ENCODE measurements at places on chromosomes 1 and 21. TPM values are rescaled to one million over a fixed set of nuclear protein-coding genes. Genes with fewer than 3 reads are reported as not detected.
A peak's percentile ranks its signal among the peaks of the same experiment; 100 is the strongest.

GRCh38 chr21:37737996-37738395 lies 178.3 kb downstream of the KCNJ6 start:
- no peak overlapping the region for H3K4me3 ChIP-seq
- no peaks in the 10 kb centered on the region for H3K36me3 ChIP-seq
- no peak overlapping the region for H3K27ac ChIP-seq
- no peak for DNase-seq

DNA sequence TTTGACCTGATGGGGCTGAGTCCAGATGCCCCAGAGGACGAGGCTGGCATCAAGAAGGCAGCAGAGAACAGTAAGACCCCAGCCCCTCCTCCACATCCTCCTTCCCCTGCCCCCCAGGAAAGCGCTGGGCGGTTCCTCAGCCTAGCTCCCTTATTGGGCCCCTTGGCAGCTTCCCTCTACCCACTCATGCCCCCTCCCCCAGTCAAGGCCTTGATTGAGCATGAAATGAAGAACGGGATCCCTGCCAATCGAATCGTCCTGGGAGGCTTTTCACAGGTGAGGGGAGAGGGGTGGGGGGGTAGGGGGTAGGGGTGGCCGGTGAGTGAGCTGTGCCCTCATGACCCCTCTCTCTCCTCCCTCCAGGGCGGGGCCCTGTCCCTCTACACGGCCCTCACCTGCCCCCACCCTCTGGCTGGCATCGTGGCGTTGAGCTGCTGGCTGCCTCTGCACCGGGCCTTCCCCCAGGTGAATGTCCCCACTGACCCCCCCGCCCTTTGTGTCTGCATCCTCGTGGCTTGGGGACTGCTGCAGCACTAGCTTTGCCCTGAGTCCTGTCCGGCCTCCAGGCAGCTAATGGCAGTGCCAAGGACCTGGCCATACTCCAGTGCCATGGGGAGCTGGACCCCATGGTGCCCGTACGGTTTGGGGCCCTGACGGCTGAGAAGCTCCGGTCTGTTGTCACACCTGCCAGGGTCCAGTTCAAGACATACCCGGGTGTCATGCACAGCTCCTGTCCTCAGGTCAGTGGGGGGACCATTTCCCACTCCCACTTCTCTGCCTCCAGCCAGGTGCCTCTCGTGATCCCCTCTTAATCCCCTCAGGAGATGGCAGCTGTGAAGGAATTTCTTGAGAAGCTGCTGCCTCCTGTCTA lies 3.2 kb downstream of the LYPLA2 start:
- peaks cover 16% of the 10 kb centered on the region for H3K36me3 ChIP-seq
- no peaks in the 10 kb centered on the region for H3K27me3 ChIP-seq
- no peak for DNase-seq
- H3K27ac ChIP-seq, result no peak overlapping the region

Gene OR2T8
- total RNA-seq, result not detected

GRCh38 chr21:42777064-42777756 lies 102.1 kb downstream of the WDR4 start:
- no peaks in the 10 kb centered on the region for H3K36me3 ChIP-seq
- no peak overlapping the region for H3K27ac ChIP-seq
- peak; percentile 5 for DNase-seq
- no peak overlapping the region for H3K4me3 ChIP-seq
- H3K27me3 ChIP-seq, result peaks cover 4% of the 10 kb centered on the region

Gene NFIA
- total RNA-seq, result 0.29 TPM

GRCh38 chr1:95058974-95059373 lies 13.8 kb downstream of the ALG14 start:
- no peaks in the 10 kb centered on the region for H3K27me3 ChIP-seq
- no peaks in the 10 kb centered on the region for H3K4me1 ChIP-seq
- H3K27ac ChIP-seq, result no peak overlapping the region
- no peak overlapping the region for H3K4me3 ChIP-seq
- DNase-seq, result no peak

DNA sequence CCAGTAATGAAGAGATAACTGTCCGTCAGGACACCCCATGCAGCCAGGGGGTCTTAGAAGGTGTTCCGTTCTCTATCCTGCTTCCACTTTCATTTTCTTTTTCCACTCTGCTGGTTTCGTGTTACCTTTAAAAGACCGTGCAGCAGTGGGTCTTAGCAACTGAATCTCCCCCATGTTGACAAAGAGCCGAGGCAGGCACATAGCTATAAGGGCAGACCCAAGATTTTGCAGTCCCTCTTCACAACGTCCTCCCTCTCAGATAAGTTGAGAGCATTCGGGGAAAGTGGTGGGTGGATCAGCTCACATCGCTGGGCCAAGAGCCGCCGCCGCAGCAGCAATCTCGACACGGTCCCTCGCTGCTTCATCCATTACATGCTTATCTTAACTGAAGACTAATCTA lies 355.5 kb downstream of the LMO4 start:
- no peaks in the 10 kb centered on the region for H3K36me3 ChIP-seq
- H3K4me1 ChIP-seq, result no peaks in the 10 kb centered on the region
- H3K27me3 ChIP-seq, result no peaks in the 10 kb centered on the region
- H3K4me3 ChIP-seq, result no peak overlapping the region
- H3K27ac ChIP-seq, result no peak overlapping the region
- DNase-seq, result no peak

DNA sequence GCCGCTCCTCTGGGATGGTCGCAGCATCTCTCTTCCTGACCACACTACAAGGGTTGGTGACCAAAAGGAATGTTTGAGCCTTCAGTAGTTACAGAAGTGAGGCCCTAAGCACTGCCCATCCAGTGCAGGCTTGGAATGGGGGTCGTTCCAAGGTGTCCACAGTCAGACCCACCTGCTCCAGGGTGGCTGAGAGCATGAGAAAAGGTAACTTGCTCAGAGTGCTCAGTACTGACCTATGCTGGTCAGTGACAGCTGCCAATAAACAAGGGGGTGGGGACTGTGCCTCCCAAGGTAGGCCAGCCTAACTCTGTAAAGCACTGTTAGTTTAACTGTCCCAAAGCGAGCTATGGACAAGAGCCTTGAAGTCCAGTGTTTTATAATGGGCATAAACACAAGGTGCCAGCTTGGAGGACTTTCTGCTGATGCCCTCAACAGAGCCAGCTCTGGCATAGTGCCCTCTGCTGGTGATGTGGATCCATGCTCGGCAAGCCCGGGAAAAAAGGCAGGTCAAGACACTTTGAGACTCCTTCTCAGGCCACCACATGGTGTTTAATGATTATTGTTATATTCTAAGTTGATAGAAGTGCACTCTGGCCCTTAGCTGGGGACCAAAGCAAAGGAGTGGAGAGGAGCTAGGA lies 78.1 kb upstream of the DNAH14 start:
- DNase-seq, result peak; percentile 41
- H3K27ac ChIP-seq, result no peak overlapping the region
- no peak overlapping the region for H3K4me3 ChIP-seq
- H3K4me1 ChIP-seq, result no peaks in the 10 kb centered on the region

DNA sequence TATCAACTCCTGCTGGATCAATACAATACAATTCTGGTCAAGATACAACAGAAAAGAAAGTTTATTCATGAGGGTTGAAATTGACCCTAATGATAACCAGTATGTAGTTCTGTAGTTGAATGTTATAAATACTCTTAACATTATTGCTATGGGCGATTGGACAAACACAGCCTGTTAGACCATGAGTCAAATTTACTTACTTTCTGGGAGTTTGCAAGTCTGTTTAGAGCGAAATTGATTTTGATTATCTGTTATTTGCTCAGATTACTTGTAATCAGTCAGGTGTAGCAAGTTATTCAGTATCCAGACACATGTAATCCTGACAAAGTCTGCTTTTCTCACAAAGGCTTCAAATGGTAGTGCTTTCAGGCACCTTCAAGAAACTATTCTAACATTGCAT lies 216.6 kb upstream of the B3GALT2 start:
- H3K4me3 ChIP-seq, result no peak overlapping the region
- no peak overlapping the region for H3K27ac ChIP-seq
- no peaks in the 10 kb centered on the region for H3K36me3 ChIP-seq
- DNase-seq, result no peak
- no peaks in the 10 kb centered on the region for H3K27me3 ChIP-seq

GRCh38 chr1:234956821-234957329 lies 171.8 kb downstream of the TOMM20 start:
- H3K27ac ChIP-seq, result no peak overlapping the region
- no peak for DNase-seq
- peaks cover 61% of the 10 kb centered on the region for H3K4me1 ChIP-seq
- H3K36me3 ChIP-seq, result no peaks in the 10 kb centered on the region

DNA sequence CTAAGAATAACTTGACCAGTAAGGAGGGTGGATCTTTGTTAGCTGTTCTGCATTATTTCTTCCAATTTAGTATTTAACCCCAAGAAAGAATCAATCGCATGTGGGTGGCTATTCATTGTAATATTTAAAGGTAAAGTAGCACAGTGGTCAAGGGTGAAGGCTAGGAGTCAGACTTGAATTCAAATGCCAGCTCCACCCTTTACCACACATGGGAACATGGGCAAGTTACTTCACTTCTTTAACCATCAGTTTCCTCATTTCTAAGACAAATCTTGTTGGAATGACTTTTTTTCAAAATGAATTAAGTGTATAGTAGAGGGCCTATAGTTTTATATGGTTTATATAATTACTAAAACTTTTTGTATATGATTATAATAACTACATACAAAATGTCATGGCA lies 71.3 kb upstream of the S1PR1 start:
- H3K4me1 ChIP-seq, result no peaks in the 10 kb centered on the region
- H3K36me3 ChIP-seq, result no peaks in the 10 kb centered on the region
- H3K4me3 ChIP-seq, result no peak overlapping the region
- no peaks in the 10 kb centered on the region for H3K27me3 ChIP-seq

DNA sequence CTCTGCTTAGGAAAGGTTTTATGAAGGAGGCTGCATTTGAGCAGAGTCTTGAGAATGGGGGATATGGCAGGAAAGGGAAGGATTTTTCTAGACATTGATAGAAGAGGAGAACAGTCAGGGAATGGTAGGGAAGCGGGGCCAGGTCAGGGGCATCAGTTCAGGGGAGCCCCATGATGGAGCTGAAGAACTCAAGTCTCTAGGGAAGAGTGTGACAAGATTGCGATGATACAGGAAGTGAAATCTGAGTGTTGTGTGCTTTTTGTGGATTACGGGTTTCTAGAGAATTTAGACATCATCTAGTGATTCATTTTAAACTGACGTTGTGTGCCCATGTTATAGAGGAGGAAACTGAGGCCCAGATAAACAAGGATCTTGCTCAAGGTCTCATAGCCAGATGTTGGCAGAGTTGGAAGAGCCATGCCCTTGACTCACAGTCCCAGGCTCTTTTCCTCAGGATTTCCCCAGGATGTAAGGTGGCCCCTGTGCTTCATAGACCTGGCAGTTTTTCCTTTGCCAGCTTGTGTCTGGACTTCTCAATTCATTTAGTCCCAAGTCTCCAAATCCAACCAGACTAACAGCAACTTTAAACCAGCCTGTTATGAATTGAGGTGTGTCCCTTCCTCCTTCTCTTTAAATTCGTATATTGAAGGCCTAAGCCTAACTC lies 130.3 kb downstream of the ROR1 start:
- no peaks in the 10 kb centered on the region for H3K4me1 ChIP-seq
- H3K27me3 ChIP-seq, result no peaks in the 10 kb centered on the region

Gene RSBN1
- total RNA-seq, result 13.1 TPM

GRCh38 chr1:227885648-227886502 lies 61.9 kb downstream of the WNT9A start:
- no peaks in the 10 kb centered on the region for H3K4me1 ChIP-seq
- no peak overlapping the region for H3K4me3 ChIP-seq
- H3K27me3 ChIP-seq, result no peaks in the 10 kb centered on the region
- no peak for DNase-seq
- no peak overlapping the region for H3K27ac ChIP-seq
- no peaks in the 10 kb centered on the region for H3K36me3 ChIP-seq

Gene CYYR1
- total RNA-seq, result 0.13 TPM

DNA sequence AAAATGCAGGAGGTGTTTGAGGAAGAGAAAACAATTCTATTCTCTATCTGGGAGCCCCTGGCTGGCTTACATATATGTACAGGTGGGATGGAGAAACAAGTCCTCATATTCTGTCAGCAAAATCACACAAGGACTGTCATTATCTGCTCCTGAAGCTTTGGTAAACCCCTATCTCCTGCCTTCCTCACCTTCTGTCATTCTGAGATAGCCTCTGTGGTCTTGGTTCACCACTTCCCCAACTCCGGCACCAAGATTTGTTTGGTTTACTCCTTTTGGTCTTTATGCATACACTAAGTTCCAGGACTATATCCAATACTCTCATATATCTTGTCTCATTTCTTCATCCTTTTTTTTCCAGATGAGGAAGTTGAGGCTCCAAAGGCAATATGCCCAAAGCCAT lies 551.1 kb downstream of the PLPP3 start:
- no peaks in the 10 kb centered on the region for H3K27me3 ChIP-seq
- H3K27ac ChIP-seq, result no peak overlapping the region

Gene PCBP3
- total RNA-seq, result 0.46 TPM

Gene GRIK3
- total RNA-seq, result not detected
